ENCODE measurements at places on chromosomes 13 and 19.

- no peak for DNase-seq
Observed at GRCh38 chr13:76349700-76350099, 536.5 kb downstream of the KCTD12 start.

DNA sequence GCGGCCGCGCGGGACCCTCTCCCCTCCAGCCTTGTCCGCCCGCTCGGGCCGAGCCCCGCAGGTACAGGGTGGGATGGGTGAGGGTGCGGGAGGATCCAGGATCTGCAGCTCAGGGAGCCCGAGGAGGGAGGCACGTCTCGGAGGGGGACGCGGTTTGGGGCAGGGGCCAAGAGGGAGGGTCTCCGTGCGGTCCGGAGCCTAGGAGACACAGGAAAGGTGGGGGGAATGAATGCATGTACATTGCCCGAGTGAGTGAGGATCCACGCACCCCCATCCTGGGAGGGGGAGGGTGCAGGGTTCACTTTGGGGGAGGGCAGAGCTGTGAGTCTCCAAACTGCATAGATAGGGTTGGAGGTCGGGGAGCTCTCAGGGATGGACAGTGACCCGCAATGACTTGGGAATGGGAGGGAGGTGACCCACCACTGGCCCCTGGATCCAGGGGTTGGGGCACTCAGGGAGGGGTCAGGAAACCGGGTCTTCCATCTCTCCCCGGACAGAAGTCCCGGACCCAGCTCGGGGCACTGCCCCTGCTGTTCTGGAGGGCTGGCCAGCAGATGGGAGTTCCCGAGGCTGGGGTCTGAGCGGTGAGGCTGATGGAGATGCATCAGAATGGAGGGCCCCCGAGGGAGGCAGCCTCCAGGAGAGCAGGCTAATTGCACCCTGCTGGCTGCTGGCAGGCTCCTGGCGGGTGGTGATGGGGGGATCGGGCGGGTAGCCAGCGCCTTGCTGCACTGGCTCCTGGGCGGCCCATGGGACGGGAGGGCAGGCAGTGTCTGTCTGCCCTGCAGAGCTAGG lies 547 bp downstream of the KCNN1 start:
- no peak for DNase-seq

- DNase-seq: no peak
Observed at GRCh38 chr13:25178070-25178469, 6.0 kb upstream of the AMER2 start.

- DNase-seq: no peak
Observed at GRCh38 chr19:28876609-28877123, 336.3 kb downstream of the UQCRFS1 start.

- DNase-seq: peak; percentile 56
Observed at GRCh38 chr13:108895220-108895704, 265.9 kb downstream of the MYO16 start.

DNA sequence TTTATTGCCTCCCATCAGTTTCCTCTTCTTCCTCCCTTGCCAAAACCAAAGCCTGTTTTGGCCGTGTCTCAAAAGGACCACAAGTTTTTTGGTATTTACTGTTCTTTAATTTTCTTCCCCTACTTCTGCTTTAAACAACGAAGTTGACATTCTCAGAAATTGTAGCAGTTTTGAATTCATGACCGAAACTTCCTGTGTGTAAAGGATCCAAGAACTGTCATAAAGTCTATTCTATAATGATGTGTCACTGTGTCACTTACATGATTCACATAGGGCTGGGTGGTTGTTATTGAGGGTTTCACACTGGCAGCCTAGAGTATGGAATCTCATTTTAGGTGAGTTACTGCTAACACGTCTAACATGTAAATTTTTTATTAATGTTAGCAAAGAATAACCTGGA lies 741.0 kb upstream of the KLHL1 start:
- DNase-seq: peak; percentile 76

DNA sequence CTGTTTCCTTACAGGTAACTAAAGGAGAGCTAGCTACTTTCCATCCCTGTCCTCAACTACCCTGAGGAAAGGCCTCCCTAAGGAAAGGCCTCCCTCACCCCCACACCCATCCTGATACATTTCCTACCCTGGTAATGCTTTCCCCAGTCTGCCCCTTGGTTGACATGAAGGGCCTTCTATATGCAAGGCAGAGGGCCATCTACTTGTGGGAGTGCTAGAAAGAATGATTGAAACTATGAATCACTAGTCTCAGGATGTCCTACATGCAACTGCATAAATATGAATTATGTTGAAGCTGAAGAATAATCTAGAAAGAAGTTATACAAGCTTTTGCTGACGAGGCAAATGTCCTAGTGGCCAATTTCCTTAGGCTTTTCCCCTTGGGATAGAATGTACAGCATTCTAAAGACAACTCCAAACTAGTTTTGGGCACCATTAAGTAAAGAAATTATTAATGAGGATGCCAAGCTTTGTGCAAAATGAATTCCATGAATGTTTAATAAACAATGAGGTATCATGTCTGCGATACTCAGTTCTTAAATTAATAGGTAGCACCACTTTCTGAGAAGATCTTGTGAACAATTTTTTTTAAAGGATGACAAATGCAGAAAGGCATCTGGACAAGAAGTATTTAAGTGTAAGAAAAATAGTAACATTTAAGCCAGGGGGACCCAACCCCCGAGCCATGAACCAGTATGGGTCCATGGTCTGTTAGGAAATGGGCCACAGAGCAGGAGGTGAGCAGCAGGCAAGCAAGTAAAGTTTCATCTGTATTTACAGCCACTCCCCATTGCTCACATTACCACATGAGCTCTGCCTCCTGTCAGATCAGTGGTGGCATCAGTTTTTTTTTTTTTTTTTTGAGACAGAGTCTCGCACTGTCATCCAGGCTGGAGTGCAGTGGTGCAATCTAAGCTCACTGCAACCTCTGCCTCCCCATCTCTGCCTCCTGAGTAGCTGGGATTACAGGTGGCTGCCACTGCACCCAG lies 223.0 kb downstream of the LHFPL6 start:
- no peak for DNase-seq

GRCh38 chr19:12884926-12885748 lies 1.9 kb downstream of the KLF1 start:
- DNase-seq: peak; percentile 43

GRCh38 chr13:77345150-77345780 lies 18.4 kb upstream of the MYCBP2 start:
- peak; percentile 51 for DNase-seq

- DNase-seq: peak; percentile 54
Observed at GRCh38 chr13:91401920-91402319, 3.5 kb downstream of the GPC5 start.

- peak; percentile 44 for DNase-seq
Observed at GRCh38 chr13:27339299-27339698, 68.7 kb downstream of the RASL11A start.

- no peak for DNase-seq
Observed at GRCh38 chr19:2385053-2385721, 25.1 kb downstream of the TMPRSS9 start.

DNA sequence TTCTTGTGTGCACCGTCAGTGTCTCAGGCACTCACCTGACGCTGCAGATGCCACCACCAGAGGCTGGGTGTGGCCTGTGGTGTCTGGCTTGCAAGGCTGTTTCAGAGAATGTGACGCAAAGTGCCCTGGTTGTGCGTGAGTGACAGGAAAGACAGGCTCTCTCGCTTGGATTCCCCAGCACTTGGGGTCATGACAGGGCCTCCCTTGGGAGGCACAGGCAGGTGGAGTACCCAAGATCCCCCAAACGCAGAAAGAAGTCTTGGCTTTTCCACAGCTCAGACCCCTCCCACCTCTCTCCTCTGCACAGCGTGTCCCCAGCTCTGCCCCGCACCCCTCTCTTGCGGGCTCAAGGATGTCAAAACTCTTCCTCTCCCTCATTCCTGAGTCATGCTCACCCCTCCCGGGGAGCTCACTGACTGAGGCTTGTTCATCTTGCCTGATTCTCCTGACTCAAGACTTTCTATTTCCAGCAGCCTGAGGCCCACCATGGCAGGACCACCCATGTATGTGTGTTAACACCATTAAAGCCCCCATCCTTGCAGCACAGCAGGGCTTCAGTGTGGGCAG lies 21.0 kb downstream of the DHX34 start:
- peak; percentile 84 for DNase-seq

DNA sequence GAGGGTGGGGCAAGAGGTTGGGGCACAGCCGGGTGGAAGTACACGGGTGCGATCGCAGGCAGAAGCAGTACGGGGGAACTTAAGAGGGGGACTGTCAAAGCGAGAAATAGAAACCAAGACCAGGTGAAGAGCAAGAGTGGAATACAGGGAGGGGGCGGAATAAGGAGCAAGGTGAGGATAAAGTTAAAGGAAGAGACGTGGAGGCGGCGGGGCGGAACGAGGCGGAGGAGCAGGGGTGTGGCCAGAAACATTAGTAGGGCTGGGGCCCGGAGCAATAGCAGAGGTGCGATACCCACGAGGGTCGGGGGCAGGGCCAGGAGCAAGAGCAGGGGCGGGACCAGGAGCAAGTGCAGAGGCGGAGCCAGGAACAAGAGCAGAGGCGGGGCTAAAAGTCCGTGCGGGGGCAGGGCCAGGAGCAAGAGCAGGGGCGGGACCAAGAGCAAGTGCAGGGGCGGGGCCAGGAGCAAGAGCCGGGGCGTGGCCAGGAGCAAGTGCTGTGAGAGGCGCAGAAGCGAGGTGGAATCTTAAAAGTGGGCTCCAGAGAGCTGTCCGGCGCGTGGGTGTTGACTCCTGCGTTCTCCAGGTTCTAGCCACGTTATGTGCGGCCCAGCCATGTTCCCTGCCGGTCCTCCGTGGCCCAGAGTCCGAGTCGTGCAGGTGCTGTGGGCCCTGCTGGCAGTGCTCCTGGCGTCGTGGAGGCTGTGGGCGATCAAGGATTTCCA lies 1.2 kb downstream of the CATSPERG start:
- peak; percentile 95 for DNase-seq

DNA sequence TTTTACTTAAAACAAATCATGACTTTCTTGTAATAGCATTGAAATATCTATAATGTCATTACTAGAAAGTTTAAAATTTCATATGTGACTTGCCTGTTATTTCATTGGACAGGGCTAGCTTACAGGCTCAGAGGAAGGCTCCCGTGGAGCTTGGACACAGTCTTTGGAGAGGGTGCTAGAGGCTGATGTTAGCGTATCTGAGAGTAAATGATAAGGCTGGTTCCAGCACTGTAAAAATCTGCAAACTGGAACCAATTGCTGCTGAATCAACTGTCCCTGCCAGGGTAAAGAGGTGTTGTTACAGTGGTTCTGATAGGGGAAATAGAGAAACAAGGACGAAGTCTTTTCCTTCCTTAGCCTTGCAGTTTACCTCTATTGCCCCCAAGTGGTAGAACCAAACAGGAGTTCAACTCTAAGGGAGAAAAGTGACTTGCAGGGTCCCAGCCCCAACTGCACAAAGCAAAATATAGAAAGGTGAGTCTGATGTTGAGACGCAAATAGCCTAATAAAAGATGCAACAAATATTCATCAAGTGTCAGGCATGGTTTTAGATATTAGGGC lies 901.7 kb downstream of the DIAPH3 start:
- peak; percentile 6 for DNase-seq

- DNase-seq: no peak
Observed at GRCh38 chr19:6616011-6616410, 25.1 kb upstream of the CD70 start.

DNA sequence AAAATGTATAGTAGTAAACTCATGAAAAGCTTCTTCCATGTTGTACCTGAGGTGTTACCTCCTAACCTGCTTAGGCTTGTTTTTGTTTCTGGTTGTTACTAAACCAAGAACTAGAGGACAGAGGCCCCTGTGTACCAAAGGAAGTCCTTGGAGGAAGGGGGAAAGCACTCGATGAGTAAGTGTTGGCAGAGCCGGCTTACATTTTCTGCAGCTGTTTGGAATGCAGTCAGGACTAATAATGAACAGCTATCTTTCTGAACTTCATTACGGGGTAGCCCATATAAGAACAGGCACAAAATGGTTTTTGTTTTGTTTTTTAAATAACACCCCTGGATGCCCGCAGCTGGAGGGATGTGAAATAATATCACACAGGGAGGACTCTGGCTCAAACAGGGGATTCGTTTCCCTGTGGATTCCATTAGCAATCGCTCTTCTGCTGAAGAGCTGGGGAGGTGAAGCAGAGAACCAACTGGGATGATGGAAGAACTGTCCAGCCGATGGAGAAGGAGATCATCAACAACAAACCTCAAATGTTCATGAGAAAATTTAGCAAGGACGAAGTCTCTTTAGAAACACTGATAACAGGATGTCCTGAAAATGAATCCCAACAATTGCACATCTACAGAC lies 214.2 kb upstream of the MAB21L1 start:
- DNase-seq: no peak

GRCh38 chr13:113488283-113488682 lies 2.2 kb downstream of the DCUN1D2 start:
- peak; percentile 74 for DNase-seq

GRCh38 chr13:114111577-114111976 lies 20.8 kb downstream of the RASA3 start:
- DNase-seq: no peak

GRCh38 chr19:9406798-9407352 lies 28.5 kb downstream of the ZNF266 start:
- DNase-seq: no peak

DNA sequence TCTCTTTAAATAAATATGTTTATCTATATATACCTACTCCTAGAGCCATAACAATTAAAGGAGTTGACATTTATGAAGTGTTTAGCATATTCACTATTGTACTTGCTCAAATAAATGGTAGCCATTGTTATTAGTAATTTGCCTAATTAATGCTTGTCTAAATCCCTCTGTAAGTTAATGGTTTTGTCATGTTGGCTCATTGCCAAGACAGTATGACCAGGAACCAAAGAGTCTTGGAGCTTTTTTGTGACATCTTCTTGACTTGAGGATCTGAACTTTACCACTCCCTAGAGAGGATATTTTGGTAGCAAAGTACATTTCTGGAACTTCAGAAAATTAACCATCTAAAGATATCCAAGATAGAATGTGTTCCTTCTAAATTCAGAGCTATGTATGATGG lies 15.5 kb downstream of the FRY start:
- DNase-seq: no peak

- DNase-seq: no peak
Observed at GRCh38 chr13:23642110-23642509, 71.9 kb downstream of the TNFRSF19 start.

DNA sequence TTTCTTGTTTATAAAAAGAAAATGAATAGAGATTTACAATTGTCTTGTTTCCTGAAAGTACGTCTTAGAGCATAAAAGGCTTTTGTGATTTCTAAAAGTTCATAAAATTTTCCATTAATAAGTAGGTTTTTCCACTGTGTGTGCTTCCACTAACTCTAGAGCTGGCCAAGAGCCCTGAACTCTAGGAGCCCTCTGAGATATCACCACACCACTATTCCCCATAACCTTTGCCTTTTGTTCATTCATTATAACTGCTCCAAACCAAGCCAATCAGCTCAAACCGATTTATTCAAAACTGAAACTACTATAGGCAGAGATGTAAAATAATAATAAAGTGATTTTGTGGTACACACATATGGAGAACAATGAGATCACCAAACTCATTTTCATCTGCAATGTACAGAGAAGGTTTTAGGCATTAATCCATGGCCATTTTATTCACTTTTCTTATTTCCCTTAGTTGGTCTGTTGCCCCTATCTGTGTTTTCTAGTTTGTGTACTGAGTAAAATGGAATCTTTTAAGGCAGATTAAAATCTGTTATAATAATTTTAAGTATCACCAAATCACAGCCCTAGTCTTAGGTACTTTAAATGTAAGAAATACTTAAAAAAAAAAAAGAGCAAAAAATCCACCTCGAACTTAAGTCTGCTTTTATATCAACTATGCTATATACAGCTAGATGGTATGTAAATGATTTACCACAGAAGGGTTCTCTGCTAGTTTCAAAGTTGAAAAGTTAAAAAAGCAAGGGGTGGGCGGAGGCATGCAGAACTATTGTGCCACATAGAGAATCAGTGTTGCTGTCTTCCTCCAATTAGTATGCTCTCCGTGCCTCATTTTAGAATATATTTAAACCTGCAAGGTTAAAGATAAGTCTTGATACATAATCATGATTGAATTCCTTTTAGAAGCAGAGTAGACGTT lies 311.3 kb downstream of the KLF12 start:
- DNase-seq: no peak
